ENCODE measurements at places on chromosomes 5 and 9. TPM values are rescaled to one million over a fixed set of nuclear protein-coding genes. Genes with fewer than 3 reads are reported as not detected.

SLC36A3 gene
- total RNA-seq: not detected

PCDHGB3 gene
- total RNA-seq: 2.6 TPM

NSUN2 gene
- total RNA-seq: 86.4 TPM

GRIN1 gene
- 0.22 TPM for total RNA-seq

SLC4A9 gene
- not detected for total RNA-seq

CKMT2 gene
- not detected for total RNA-seq

TAF11L10 gene
- total RNA-seq: not detected

CMYA5 gene
- 0.11 TPM for total RNA-seq

ZCCHC7 gene
- total RNA-seq: 70.8 TPM

GABRP gene
- total RNA-seq: not detected

SERINC5 gene
- total RNA-seq: 5.3 TPM

CENPK gene
- 15.1 TPM for total RNA-seq

FOXD4L4 gene
- total RNA-seq: 0.29 TPM

EGFLAM gene
- not detected for total RNA-seq

GABRA1 gene
- total RNA-seq: not detected

ACTBL2 gene
- not detected for total RNA-seq

PARP8 gene
- total RNA-seq: 56.0 TPM

TSSK1B gene
- not detected for total RNA-seq

S100Z gene
- total RNA-seq: not detected

MEIKIN gene
- not detected for total RNA-seq

ZNF366 gene
- not detected for total RNA-seq

LIX1 gene
- not detected for total RNA-seq

All from activated B cell treated with CpG ODN at 0.5 μM for 24 hours (primary cell).